ENCODE measurements at places on chromosomes 7 and 10.
A peak's percentile ranks its signal among the peaks of the same experiment; 100 is the strongest.

- DNase-seq, result no peak
These were observed 75.5 kb upstream of the STARD3NL start for GRCh38 chr7:38102507-38102906.

DNA sequence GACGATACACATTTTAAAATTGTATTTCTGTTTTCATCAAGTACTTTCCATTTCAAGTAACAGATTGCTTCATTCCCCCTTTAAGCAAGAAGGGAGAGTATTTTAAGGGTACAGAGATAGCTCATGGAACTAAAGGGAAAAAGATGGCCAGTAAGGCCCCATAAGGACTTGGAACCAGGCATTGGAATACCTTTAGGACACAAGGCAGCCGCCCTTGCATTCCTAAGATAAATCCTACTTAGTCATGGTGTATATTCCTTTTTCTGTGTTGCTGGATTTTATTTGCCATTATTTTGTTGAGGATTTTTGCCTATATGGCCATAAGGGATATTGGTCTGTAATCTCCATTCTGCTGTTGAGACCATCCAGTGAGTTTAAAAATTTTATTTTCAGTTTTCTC is 49.2 kb downstream of the BTRC start:
- DNase-seq, result no peak

GRCh38 chr7:138164804-138165203 is 88.5 kb downstream of the AKR1D1 start:
- no peak for DNase-seq

GRCh38 chr10:93225938-93226337 is 152.2 kb downstream of the CYP26A1 start:
- no peak for DNase-seq

GRCh38 chr7:153320681-153321080 is 561.1 kb downstream of the ACTR3B start:
- DNase-seq, result no peak

DNA sequence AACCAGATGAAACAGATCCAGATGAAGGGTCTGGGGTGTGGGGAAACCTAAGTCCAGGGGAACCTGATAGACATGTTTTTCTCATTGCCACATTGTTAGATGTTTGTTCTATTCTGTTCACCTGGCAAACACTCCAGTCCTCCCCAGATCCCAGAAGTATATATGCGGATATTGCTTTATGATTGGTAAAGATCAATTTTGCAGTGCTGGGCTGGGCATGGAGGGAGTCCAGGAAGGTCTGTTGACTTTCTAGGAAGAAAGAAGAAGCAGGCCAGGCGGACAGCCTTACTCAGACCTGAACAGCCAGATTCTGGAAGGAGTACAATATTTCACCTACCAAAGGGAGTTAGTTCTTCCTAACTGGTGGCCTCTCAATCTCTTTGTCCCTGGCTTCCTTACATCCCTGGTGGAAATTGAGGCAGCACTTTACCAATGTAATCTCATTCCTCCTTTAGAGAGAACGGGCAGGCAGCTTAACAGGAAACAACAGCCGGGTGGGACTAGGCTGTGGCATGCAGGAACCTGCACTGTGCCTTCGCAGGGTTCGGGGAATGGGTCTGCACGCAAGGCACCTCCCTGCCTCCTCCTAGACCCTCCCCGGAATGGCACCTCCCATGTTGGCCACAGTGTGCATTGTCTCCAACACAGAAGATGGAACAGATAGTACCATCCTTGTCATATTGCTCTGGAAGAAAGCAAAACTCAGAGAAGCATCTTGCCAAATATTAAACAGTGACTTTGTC is 930 bp downstream of the GIMAP6 start:
- peak; percentile 60 for DNase-seq

DNA sequence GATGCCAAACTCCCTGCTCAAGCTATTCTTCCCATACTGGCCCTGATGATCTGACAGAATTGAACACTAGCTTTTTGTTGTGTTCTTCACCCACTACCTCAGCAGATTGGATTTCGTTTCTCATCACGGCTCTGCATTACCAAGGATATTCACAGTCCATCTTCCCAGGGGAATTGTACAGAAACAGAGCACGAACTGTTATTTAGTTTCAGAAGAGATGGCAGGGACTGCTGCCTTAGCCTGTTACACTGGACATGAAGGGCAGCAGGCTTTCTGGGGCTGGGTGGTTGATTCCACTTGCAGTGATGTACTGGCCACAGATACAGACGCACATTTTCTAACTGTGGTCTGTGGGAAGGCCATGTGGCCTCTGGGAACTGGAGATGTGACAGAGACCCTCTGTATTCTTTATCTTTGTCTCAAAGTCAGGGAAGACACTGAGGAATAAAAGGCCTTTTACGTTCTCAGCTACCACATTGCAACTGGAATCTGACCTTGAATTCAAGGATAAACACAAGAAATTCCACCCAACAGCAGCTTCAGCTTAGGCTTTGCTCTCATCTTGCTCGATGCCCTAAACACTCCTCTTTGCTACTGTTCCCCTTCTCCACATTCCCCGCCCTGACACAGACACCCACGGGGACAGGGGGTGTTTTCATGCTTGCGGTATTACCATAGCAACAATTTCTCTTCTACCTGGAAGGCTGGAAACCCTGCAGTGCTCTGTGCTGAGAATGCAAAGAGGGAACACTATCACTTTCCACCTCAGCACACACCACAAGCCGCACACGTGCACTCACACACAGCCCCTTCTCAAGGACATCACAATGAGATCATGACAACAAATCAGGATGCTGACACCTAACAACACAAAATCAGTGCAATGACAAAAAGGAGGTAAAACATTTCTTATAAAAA is 81.7 kb downstream of the RNF216 start:
- peak; percentile 72 for DNase-seq

DNA sequence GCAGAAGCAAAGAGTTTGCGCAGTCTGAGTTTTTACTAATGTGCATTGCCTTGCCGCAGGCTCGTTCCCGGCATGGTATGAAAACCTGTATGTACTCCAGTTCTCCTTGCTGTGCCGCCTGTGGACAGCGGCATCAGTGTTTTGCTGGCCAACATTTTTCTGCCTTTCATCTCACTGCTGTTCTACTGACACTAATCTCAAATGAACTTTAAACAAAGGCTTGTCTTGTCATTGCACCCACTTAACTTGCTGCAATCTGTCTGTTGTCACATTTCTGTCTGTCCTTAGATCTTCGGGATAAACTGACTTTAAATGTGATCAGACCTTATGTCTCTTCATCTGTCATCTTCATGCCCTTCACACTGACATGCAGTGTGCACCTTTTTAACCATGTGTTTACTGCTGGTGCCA is 71.7 kb upstream of the ZNRF2 start:
- no peak for DNase-seq

GRCh38 chr7:16710651-16711050 is 42.9 kb upstream of the TSPAN13 start:
- no peak for DNase-seq

- DNase-seq, result no peak
These were observed 100.1 kb upstream of the BET1 start for GRCh38 chr7:94104301-94104700.

GRCh38 chr7:138449580-138449979 is 10.5 kb upstream of the TRIM24 start:
- peak; percentile 56 for DNase-seq

DNA sequence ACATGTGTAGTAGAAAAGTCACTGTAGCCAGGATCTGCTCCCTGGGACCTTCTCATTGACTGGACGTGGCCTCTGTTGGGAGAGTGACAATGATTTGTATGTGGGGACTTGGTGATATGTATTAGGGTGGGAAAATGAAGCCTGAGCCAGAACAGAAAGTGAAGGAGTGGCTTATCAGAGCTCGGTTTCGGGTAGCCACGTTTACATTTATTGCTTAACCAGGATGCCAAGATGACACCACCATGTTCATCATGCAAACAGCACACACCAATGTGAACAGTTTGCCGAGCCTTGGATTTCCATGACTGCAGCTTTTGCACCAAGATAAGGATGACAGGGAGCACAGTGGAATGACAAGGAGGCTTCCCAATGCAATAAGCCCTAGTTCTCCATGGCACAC is 112.8 kb upstream of the STK17A start:
- no peak for DNase-seq

- DNase-seq, result no peak
These were observed 95.8 kb downstream of the CXCL12 start for GRCh38 chr10:44289125-44289524.

- no peak for DNase-seq
These were observed 150.4 kb downstream of the TAX1BP1 start for GRCh38 chr7:27890205-27890849.

- DNase-seq, result no peak
These were observed 185.0 kb downstream of the TCF7L2 start for GRCh38 chr10:113135025-113135424.

All from stimulated activated CD4-positive, alpha-beta T cell treated with anti-CD3 and anti-CD28 coated beads, Interleukin-2, amount 100 ng/mL, for 24 hours (primary cell).